Stimulated activated CD8-positive, alpha-beta memory T cell treated with anti-CD3 and anti-CD28 coated beads, Interleukin-12 subunit alpha, Interleukin-12 subunit beta, amount 100 ng/mL, for 4 hours (primary cell): ENCODE measurements at places on chromosomes 1 and 21.

- no peak for DNase-seq
Observed at GRCh38 chr1:43668956-43669355, 19.0 kb downstream of the KDM4A start.

- DNase-seq = no peak
Observed at GRCh38 chr1:199843861-199844260, 183.6 kb upstream of the NR5A2 start.

GRCh38 chr1:243407284-243408018 lies 151.6 kb downstream of the SDCCAG8 start:
- no peak for DNase-seq

- DNase-seq = no peak
Observed at GRCh38 chr1:178704833-178705232, 20.2 kb upstream of the RALGPS2 start.
